ENCODE measurements at places on chromosomes 2 and 18.

DNA sequence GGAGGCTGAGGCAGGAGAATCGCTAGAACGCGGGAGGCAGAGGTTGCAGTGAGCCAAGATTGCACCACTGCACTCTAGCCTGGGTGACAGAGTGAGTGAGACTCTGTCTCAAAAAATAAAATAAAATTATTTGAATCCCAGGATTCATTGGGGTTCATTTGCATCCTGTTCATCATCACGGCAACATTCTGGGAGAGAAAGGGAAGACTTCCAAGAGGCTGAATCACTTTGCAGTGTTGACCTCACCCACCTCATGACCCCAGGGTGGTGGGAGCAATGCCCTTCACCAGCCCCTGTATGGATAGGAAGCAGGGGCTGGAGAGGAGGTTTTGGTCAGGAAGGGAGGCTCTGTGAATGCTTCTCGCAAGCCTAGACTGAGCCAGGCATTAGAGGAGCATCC lies 195.6 kb downstream of the CTIF start:
- no peak for DNase-seq

DNA sequence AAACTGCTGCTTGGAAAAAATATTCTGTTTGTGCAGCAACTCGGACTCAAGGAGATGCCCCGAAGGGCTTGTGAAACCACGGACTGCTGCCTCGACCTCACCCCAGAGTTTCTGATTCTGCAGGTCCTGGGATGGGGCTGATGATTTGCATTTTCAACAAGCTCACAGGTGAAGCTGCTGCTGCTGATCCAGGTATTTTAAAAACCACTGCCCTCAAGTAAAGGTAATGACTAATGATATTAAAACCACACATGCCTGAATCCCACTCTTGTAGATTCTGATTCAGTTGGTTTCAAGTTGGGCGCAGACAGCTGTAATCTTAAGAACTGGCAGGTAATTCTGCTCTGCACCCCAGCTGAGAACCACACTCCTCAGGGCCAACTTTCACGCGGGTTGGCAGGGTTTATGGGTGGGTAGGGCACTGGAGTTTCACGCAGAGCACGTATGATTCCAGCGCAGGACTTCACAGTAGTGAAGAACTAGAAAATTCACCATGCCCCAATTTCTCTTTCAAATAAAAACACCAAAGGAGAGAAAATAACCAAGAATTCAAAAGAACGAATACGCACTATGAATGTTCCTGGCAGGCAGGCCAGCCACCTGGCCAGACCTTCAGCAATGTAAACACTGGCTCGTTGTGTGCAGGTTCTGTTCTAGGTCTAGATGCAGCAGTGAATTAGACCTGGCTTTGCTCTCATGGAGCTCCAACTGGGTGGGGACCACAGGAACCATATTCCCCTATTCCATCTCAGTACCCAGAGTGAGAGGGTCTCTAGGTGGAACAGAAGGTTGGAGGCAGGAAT lies 74.6 kb upstream of the ZFP36L2 start:
- DNase-seq, result no peak

GRCh38 chr18:77147418-77147852 lies 14.9 kb upstream of the MBP start:
- DNase-seq, result peak; percentile 42

DNA sequence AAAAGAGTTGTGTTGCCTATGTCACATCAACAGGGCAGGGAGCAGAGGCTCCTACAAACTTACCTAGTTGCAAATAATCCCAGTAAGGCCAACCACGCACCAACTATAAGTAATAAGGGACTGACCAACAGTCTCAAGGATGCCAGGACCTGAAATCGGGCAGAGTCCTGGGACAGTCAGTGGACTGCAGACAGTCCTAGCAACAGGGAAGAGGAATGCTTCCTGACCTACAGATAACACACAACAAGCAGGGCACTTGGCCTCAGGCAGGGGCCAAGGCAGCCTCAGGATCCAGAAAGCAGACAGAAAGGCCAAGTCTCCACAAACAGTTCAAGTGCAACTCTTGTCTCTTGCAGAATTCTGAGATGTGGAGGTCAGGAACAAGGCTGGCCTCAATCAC lies 56.2 kb downstream of the GALNT14 start:
- no peak for DNase-seq

DNA sequence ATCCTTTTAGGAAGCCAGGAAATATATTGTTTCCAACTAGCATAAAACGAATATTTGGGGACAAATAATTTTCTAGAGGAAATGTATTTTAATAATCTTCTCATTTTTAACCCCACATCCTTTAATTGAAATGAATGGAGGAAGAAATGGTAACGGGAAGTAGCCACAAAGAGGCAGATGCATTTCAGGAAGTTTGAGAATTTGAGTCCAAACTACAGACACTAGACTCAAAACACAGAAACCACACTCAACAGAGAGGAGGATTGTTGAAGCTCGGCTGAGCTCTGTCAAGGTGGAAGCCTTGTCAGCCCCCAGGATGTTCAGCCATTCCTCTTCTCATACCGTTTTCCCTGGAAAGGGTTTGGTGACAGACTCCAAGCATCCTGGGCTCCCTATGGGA lies 288.5 kb downstream of the NAPG start:
- DNase-seq, result no peak

- no peak for DNase-seq
These were observed 91.0 kb upstream of the KCNH7 start for GRCh38 chr2:162929571-162929970.

GRCh38 chr2:177419274-177419673 lies 26.7 kb downstream of the AGPS start:
- no peak for DNase-seq

GRCh38 chr18:30280861-30281470 lies 761.6 kb downstream of the DSC3 start:
- no peak for DNase-seq

DNA sequence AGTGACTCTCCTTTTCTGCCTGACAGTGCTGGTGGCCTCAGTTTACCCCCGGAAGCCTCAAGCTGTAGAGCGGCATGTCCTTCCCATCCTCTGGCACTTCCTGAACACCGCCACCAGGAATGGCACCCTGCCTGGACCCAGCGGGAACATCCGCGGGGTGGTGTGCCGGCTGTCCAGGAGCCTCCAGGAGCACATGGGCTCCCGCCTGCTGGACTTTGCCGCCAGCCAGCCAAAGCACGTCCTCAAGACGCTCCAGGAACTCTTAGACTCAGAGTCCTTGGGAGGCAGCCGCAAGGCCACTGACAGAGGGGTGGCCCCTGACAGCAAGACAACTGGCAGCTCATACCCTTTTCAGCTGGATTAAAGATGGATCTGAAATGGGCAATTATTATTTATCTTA lies 22.6 kb downstream of the PCARE start:
- DNase-seq, result no peak

DNA sequence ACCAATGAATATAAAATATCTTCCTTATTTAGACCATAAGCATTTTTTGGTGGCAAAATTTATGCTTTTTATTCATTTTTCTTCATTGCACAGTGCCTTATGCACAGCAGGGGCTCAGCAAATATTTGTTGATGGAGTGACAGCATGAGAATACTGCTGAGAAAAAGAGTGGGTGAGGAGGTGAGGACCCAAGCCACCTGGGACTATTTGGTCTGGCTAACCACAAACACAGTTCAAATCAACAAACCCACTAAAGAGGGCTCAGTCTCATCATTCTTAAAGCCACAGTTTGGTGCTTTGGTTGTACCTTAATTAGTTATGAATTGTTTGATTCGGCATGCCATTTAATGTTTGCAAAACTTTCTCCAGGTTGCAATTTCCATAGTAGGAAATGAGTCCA lies 183.5 kb upstream of the ZNF521 start:
- no peak for DNase-seq

GRCh38 chr2:211930331-211930730 lies 608.3 kb downstream of the ERBB4 start:
- no peak for DNase-seq

- no peak for DNase-seq
These were observed 34.7 kb downstream of the INO80C start for GRCh38 chr18:35463050-35463449.

- DNase-seq, result no peak
These were observed 81.2 kb downstream of the GFPT1 start for GRCh38 chr2:69305712-69306392.

- no peak for DNase-seq
These were observed 62.3 kb downstream of the FIGN start for GRCh38 chr2:163673522-163673921.

DNA sequence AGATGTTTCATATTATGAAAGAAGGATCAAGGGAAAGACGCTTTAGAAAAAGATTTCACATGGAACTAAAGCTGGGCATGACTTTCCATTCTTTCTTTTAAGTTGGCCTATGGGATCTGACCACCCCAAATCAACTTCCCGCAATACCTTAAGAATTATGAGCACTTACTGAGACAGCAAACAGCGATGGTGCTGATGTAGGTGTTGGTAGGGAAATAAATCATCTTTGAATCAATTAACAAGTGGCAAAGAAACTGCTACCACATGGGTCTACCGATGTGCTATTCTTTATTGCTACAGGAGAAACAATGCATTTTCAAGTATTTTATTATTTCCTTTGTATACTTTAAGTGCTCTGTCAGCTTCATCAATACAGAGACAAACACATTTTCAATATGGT lies 239.6 kb downstream of the PIEZO2 start:
- no peak for DNase-seq

DNA sequence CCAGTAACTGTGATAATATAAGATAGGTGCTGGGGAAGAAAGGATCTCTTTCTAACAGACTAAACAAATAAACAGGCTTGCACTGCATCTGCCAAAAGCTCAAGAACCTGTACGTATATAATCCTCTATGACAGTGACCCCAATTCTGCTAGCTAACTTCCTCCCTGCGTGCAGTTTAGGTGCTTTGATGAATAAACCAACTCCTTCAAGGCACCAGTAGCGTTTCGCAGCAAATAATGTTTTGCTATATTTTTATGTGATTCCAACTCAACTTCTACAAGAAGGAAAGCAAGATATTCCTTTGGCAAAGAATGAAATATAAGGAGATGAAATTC lies 135.5 kb upstream of the CHAC2 start:
- DNase-seq, result no peak

All from CD4-positive, alpha-beta T cell (primary cell).